Heart left ventricle (tissue), 16 donors: ENCODE measurements at places on chromosomes 2 and 18.

- DNase-seq = no peak
These were observed 57.0 kb upstream of the HNRNPA3 start for GRCh38 chr2:177155631-177156030.

GRCh38 chr18:48922801-48923730 is 27.7 kb downstream of the SMAD7 start:
- DNase-seq = peak; percentile 60

DNA sequence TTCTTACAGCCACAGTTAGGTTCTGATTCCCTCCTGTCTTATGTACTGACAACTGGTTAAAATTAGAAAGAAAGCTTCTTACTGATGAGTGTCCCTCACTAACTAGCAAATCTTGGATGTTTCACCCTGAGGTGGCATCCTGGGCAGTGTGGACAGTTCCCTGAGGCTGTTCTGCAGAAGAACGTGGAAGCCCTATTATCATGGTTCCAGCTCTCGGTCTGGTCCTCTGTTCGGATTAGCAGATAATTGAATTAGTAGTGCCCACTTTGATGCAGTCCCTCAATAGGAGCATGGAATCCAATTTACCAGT is 381.7 kb upstream of the NT5C1B start:
- DNase-seq = no peak

- no peak for DNase-seq
These were observed 119.6 kb downstream of the MBP start for GRCh38 chr18:77012806-77013541.

GRCh38 chr2:189803431-189803830 is 19.2 kb downstream of the PMS1 start:
- no peak for DNase-seq

DNA sequence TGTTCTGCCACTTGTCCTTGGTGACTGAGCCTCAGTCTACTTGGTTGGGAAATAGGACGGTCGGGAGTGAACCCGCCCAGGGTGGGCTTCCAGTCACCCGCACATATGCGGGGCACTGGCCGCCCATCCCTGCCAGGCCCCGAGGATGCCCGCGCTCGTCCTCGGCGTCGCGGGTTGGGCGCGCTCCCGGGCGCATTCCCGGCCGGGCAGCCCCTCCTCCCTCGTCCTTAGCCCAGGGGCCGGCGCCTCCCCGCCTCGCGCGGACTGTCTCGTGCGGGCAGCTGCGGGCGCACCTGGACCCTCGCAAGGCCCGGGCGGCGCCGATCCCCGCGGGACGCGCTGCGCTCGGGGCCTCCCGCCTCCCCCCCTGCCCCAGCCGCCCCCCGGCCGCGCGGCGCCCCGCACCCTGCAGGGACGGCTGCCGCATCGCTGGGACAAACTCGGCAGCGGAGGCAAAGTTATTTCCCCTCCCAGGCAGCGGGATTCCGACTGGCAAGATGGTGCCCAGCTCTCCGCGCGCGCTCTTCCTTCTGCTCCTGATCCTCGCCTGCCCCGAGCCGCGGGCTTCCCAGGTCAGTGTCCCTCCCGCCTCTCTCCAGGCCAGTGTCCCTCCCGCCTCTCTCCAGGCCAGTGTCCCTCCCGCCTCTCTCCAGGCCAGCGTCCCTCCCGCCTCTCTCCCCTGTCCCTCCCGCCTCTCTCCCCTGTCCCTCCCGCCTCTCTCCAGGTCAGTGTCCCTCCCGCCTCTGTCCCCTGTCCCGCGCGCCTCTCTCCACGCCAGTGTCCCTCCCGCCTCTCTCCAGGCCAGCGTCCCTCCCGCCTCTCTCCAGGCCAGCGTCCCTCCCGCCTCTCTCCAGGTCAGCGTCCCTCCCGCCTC is at the start of gene FBLN7:
TSS of gene FBLN7 (plus strand) at position 227 of the 874 bp plus-strand sequence. CDS start at position 498, 271 bp downstream.
- no peak for DNase-seq

DNA sequence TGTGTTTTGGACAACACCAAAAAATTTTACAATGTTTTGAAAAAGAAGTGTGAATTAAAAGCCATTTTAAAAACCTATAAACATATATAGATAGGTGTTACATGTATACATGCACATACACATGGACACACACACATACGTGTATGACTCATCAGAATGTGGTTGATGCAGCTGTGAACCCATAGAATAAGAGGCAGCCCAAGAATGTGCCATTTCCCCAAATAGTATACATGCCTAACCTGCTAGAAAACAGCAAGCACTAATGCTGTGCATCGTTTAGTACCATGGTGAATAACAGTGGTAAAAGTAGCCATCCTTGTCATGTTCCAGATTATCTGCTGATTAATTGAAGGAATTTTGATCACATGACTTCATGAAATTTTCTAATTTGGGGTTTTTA is 149.0 kb downstream of the DSEL start:
- DNase-seq = no peak

DNA sequence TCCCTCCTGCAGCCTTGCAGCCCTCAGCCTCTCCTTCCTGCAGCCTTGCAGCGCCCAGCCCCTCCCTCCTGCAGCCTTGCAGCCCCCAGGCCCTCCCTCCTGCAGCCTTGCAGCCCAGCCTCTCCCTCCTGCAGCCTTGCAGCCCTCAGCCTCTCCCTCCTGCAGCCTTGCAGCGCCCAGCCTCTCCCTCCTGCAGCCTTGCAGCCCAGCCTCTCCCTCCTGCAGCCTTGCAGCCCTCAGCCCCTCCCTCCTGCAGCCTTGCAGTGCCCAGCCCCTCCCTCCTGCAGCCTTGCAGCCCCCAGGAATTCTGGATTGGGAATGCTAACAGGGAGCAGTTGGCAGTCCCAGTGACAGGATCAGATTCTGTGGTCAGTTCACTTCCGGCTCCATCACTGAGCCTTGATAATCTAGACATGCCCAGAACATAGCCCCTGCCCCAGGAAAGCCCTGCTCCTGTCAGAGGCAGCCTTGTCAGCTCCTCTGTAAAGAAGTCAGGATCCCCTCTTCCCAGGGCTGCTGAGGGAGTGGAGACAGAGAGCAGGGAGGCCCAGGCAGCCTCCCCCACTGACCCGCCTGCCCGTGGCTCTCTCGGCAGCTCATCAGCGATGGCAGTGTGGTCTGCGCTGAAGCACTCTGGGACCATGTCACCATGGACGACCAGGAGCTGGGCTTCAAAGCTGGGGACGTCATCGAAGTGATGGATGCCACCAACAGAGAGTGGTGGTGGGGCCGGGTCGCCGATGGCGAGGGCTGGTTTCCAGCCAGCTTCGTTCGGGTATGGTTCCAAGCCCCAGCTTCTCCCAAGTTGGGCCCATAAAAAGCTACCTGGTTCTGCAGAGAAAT is 54.8 kb downstream of the FAM168B start:
- DNase-seq = no peak

GRCh38 chr2:215283221-215283620 is 28.6 kb upstream of the ATIC start:
- no peak for DNase-seq

- DNase-seq = no peak
These were observed 54.4 kb downstream of the RAB31 start for GRCh38 chr18:9762526-9762925.

DNA sequence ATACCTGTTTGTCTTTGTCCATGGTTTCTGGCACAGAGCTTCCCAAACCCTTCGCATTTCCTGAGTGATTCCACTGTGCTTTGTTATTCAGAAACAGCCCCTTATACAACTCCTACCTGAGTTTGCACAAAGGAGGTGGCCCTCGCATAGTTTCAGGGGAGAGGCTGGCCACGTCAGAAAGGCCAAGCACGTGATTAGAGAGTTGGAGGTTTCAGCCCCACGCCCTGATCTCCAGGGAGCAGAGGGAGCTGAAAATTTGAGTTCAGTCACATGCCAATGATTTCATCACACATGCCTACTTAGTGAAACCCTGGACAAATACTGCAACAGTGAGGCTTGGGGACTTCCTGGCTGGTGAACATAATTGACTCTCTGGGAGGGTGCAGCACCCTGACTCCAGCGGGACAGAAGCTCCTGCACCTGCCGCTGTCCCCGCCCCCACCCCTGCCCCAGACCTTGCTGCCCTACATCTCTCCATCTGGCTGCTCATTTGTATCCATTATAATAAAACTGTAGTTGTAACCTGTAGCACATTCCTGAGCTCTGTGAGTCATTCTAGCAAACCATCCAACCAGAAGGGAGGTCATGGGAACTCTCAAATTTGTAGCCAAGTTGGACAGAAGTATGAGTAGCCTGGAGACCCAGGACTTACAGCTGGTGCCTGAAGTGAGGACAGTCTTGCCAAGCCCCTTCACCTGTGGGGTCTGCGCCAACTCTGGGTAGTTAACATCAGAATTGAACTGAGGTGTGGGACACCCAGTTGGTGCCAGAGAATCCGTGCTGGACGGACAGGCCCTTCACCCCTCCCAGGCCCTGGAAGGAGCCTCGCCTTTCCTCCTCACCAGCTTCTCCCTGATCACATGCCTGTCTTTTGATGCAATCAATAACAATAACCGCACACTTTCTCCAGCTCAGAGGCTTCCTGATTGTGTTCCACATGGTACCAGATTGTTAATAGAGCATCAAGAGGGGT is 224.3 kb downstream of the ANAPC1 start:
- no peak for DNase-seq

GRCh38 chr2:61419129-61419528 is 51.8 kb downstream of the USP34 start:
- DNase-seq = no peak

- no peak for DNase-seq
These were observed 37.1 kb downstream of the BOK start for GRCh38 chr2:241595600-241596140.

- no peak for DNase-seq
These were observed 118.5 kb upstream of the TACR1 start for GRCh38 chr2:75317802-75318201.

DNA sequence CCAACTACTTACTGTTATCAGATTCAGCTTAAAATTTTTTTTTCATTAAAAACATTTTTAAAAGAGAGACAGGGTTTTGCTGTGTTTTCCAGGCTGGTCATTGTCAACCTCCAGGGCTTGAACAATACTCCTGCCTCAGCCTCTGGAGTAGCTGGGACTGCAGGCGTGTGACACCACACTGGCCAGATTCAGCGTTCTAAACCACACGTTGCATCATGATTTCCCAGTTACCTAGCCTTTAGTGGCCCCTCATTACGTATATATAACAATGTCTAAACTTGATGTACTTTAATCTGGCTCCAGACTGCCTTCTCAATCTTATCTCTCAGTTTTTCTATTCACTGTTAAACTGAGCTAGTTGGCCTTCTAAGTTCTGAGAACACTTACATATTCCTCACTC is 89.6 kb downstream of the COMMD1 start:
- no peak for DNase-seq

DNA sequence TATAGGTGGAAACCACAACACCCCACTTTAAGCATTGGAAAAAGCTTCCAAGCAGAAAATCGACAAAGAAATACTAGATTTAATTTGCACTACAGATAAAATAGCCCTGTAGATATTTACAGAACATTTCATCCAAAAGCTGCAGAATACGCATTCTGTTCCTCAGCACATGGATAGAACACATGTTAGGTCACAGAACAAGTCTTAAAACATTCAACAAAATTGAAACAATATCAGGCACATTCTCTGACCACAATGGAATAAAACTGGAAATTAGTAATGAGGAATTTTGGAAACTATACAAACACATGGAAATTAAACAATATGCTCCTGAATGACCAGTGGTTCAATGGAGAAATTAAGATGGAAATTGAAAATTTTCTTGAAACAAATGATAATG is 27.8 kb upstream of the XDH start:
- no peak for DNase-seq

GRCh38 chr2:211867845-211868451 is 670.7 kb downstream of the ERBB4 start:
- DNase-seq = no peak

GRCh38 chr2:24652265-24653182 is 140.7 kb downstream of the PTRHD1 start:
- DNase-seq = no peak

- no peak for DNase-seq
These were observed 774 bp downstream of the IER3IP1 start for GRCh38 chr18:47175283-47175897.

GRCh38 chr2:110904116-110904778 is 171.9 kb downstream of the ACOXL start:
- no peak for DNase-seq

DNA sequence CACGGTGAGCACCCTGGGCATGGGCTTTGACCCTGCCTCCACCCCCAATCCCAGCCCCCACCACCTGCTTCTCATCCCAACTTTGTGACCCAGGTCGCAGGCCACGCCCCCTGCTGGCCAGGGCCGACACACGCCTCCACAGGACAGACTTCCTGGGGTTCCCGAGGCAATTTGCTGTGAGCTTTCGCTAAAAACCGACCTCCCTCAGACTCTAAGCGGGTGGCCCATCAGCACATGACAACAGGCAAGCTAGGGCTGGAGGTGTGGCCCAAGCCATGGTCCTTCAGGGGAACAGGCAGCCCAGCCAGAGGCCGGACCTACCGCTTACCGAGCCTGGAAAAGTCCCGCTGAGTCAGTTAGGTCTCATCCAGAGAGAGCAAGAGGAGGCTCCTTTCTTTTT is 31.9 kb downstream of the C1QL2 start:
- no peak for DNase-seq

DNA sequence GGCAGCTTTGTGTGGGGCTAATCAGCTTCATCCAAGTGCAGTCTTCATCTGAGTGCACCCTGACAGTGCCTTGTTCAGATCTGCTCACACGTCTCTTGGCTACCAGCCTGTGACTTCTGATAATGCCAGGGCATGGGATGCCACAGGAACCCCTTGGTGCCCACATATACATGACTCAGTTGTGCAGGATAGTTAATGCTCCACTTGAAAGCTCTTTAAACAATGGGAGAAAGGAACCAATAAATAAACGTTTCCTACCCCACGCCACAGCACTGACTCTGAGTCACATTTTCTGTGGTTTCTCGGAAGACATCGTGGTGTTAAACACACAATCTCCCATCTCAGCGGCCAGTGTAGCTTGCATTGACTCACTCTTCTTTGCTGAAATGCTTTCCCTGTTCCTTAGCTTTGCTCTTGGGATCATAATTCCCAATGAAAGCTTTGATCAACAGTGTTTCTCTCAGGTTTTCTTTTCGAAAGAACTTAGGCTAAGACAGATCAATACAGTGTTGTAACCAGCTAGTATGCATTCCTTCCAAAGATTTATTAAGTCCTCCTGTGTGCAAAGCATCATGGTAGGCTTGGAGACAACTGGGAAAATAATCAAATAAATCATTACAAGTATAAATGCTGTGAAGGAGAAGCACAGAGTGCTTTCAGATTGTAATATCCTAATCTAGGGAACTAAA is 142.0 kb downstream of the COPS8 start:
- no peak for DNase-seq

GRCh38 chr2:210493528-210493927 is 17.0 kb upstream of the LANCL1 start:
- no peak for DNase-seq

DNA sequence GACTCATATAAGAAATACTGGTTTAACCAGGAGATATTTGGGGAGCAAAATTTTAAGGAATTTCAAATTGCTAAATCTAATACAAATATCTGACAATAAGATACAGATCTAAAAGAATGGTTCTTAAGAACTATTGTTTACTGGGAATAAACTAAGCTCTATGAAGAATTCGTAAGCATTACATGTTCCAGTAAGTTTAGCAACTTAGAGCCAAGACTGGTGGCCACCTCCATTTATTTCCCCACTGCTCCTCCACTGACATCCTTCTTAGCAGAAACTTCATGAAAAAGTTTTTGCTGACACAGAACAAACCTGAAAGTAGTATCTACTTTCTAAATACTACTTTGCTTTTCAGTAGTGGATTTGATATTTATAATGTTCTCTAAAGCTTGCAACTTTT is 83.0 kb downstream of the ACSL3 start:
- no peak for DNase-seq
